ENCODE measurements at places on chromosomes 6 and 20.

- no peak for DNase-seq
Measured at GRCh38 chr6:6780231-6780630, 191.7 kb downstream of the LY86 start.

GRCh38 chr6:125910527-125910926 is 46.0 kb upstream of the HINT3 start:
- DNase-seq: no peak

DNA sequence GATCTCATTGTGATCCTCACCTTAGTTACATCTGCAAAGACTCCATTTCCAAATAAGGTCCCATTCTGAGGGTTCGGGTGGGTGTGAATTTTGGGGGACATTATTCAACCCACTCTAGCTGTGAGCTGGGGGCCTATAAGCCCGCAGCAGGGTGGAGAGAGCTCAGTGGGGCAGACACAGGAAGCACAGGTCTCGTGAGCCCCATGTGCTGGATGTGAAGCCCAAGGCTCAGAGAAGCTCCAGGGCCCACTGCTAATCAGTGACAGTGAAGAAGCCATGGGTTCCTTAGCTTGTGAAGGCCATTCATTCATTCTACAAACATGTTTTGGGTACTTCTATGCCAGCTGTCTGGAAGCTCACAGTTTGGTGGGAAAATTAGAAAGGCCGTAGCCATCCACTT is 47.5 kb downstream of the CHMP4B start:
- no peak for DNase-seq

DNA sequence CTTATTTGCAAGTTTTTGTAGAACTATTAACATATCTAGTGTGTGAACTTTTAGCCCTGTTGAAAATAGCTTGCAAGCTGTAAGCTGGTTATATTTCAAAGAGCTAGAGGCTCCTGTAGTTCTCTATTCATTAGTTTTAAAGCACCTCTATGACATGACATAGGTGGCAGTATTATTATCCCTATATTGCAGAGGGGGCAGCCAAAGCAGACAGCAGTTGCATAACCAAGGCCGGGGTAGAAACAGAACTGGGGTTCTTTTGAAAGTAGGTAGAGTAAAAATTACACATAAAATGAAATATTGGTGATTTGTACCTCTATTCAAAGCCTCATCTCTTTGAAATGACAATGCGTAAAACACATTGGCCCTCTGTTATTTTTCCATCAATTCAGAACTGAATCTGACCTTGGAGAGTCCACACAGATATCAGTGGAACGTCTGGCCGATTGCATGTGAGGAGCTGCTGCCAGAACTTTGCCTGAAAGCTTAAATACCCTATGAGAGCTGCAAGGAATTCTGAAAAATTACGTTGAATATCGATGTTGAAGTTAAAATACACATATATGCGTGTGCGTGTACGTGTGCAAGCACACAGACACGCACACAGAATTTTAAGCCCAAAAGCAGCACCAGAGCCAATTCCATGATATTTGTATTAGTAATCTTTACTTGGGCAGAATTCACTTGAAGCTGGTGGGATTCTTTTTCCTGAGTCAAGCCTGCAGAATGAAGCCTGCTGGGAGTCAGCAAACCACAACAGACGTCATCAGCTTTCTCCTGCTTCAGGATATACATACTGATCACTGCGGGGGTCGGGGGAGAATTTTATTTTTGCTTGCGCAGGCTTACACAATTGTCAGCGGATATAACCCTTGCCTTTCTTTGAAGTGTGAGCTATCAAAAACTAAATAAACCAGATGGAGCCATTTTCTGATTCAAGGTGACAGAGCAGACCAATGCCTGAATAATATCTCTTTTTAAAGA is 163.2 kb downstream of the PDE7B start:
- peak; percentile 95 for DNase-seq

GRCh38 chr6:14754751-14755513 is 490.9 kb upstream of the JARID2 start:
- DNase-seq: no peak

GRCh38 chr6:139250296-139251044 is 41.3 kb downstream of the TXLNB start:
- peak; percentile 62 for DNase-seq

GRCh38 chr6:25497383-25498040 is 154.5 kb upstream of the SCGN start:
- DNase-seq: no peak

DNA sequence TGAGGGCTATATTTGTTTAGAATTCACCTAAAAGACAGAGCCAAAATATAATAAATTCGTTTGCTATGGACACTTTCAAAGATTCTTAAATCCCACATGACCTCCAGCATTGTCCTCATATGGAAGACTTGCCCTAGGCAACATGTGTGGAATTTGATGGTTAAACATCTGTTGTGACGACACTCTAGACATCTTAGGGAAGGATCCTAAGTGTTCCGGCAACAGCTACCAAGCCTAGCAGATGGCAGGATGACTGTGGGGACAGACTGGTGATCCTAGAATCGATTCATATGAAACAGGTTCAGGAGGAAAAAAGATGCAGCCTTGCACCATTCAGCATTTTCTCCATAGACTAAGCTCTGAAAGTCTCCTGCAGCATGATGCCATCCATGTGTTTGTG is 77.6 kb upstream of the BACH2 start:
- DNase-seq: no peak

DNA sequence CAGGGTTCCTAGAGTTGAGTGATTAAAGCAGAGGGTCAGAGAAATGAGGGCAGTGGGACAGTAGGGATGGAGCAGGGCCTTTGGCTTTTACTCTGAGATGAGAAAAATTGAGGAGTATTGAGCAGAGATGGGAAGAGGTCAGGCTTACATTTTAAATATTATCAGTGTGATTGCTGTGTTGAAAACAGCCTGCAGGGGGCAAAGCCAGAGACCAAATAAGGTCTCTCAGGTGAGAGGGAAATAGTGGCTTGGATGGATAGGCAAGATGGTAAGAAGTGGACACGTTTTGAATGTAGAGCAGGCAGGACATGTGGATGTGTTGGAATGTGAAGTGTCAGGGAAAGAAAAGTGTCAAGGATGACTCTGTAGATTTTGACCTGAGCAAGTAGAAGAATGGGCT is 105.0 kb upstream of the MAP3K7 start:
- DNase-seq: no peak

DNA sequence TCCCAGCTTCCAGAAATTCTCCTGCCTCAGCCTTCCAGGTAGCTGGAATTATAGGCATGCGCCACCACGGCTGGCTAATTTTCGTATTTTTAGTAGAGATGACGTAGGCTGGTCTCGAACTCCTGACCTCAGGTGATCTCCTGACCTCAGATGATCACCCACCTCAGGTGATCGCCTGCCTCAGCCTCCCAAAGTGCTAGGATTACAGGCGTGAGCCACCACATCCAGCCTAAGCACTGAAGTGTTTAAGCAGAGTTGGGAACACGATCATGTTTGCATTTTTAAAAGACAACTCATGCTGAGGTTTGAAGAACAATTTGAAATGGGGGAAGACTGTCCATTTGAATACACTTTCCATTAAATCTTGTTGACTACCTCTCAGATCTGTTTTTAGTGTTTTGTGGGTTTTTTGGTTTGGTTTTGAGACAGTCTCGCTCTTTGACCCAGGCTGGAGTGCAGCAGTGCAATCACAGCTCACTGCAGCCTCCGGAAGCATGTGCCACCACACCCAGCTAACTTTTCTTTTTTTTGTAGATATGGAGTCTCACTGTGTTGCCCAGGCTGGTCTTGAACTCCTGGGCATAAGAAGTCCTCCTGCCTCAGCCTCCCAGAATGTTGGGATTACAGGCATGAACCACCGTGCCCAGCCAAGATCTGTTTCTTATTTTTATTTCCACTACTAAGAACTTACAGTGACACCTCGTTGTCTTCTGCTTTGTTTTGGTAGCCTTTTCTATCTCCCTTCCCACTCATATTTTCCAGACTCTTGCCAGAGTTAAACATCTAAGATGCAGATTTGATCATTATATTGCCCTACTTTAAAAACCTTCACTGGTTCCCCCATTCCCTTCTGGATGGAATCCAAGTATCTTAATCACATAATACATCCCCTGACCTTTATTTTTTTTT is 5.5 kb downstream of the CASP8AP2 start:
- no peak for DNase-seq

DNA sequence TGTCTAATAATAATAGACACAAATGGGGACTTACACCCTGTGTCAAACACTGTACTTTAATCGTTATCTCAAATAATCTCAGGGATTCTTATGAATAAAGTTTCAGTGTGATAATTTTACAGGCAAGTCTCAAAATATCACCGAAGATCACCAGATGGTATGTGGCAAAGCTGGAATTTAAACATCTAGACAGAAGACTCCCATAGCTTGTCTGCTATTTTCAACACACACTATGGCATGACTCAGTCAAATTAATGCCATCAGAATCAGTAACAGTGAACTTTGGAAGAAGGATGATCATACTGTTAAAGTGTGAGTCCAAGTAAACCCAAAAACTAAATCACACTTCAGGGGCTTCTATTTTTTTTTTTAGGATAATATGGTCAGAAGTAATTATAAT is 867.6 kb upstream of the FLRT3 start:
- DNase-seq: no peak

- no peak for DNase-seq
Measured at GRCh38 chr20:58071991-58072390, 156.5 kb downstream of the ANKRD60 start.

DNA sequence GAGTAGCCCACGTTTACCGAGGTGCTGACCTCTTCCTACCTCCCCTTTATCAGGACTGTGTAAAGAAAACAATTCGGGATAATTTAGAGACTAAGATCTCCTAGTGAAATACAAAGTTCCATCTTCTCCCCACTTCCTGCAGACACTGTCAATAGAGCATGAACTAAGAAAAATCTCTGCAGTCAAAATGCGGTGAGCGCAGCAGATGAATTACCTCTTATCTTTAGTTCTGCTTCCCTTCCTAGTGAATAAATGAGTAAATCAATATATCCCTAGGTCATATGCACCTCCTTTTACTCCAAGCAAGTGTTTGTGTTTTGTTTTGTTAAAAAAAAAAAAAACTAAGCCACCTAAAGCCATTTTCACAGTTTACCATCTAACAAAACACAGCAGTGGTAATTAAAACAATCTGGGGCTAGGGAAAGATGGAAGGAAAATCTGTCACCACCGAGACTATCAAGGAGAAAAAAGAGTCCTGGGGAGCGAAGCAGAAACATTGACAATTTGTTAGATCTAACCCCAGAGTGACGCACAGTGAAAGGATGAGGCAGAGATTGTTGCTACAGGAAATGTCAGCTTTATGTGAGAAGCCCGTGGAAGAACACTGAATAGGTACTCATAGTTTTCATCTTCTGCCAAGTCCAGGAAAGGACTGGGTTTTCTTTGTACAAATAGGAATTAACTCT is 159.4 kb upstream of the SPTLC3 start:
- no peak for DNase-seq

- no peak for DNase-seq
Measured at GRCh38 chr6:148628251-148628650, 118.6 kb upstream of the UST start.

DNA sequence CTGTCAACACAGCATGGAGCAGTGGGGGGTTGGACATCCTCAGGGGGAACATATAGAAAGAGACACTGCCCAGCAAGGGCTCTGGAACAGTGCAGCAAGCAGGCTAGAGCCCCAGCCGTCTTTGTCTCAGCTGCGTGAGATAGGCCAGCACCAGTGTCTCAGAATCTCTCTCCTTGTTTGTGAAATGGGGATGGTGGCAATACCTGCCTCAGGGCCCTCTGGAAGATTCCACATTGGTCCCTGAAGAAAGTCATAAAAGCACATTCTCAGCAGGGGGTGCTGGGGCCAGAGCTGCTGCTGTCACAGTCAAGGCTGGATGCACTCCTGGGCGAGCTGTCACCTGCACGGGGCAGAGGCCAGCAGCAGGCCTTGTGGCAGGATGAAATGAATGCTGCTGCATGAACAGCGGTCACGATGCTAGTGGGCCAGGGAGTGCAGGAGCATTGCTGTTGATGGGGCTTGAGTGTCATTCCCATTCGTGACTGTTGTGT is 121.7 kb downstream of the SYCP2 start:
- DNase-seq: no peak

DNA sequence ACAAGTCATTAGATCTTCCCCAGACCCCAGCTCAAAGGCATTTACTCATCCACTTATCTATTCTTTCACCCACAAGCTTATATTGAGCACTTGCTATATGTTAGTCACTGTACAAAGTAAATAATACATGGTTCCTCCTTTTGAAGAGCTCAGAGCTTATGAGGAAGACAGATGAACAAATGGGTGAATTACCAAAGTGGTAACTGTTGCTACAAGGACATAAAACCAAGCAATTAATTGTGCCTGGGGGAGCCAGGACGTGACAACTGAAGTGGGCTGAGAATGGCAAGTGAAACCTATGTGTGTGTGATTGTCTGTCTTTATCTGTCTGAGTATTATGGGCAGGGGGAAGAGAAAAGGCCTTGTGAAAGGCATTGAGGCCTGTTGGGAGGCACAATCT is 45.6 kb upstream of the AKIRIN2 start:
- no peak for DNase-seq

- peak; percentile 61 for DNase-seq
Measured at GRCh38 chr6:158213925-158214674, 46.0 kb downstream of the GTF2H5 start.

DNA sequence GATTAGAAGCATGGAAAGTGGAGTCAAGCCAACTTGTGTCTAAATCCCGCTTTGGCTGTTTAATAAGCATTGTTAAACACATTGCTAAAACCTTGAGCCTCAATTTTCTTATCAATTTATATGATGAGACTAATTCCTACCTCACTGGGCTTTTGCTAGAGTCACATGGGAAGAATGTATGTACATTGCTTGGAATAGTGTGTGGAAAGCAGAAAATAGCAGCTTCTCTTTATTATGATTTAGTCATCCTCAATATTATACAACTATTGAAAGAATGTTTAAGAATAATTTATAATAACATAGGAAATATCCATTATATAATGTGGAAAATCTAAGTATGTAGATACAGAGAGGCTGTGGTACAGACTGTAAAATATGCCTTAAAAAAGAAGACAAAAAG is 313.0 kb upstream of the CDYL start:
- DNase-seq: no peak

- no peak for DNase-seq
Measured at GRCh38 chr6:87590417-87590880, 514 bp downstream of the ORC3 start.
